ENCODE measurements at places on chromosomes 2 and 18.

DNA sequence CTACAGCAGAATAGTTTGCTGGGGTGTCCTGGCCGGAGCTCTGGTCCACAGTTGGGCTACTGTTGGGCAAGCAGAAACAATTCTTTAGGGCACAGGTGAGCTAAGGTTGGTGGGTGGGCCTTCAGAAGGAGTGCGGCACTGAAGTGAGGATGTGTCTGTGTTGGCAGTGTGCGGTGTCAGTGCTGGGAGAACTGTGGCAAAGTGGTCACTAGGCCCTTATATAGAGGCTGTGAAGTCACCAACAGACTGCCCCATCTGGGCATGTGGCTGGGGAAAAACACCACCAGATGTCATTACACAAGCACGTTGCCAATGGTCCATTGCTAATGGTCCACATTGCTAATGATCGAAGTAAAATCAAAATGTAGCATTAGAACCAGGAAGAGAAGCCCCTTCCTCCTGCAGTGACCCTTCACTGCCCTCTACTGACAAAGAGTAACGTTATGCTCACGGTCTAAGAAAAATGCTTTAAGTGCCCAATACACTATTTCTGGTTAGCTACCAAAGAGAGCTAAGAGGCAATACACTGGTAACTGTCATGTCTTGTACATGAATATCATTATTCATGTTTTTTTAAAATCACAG is 21.3 kb downstream of the SCN1A start:
- DNase-seq, result no peak

DNA sequence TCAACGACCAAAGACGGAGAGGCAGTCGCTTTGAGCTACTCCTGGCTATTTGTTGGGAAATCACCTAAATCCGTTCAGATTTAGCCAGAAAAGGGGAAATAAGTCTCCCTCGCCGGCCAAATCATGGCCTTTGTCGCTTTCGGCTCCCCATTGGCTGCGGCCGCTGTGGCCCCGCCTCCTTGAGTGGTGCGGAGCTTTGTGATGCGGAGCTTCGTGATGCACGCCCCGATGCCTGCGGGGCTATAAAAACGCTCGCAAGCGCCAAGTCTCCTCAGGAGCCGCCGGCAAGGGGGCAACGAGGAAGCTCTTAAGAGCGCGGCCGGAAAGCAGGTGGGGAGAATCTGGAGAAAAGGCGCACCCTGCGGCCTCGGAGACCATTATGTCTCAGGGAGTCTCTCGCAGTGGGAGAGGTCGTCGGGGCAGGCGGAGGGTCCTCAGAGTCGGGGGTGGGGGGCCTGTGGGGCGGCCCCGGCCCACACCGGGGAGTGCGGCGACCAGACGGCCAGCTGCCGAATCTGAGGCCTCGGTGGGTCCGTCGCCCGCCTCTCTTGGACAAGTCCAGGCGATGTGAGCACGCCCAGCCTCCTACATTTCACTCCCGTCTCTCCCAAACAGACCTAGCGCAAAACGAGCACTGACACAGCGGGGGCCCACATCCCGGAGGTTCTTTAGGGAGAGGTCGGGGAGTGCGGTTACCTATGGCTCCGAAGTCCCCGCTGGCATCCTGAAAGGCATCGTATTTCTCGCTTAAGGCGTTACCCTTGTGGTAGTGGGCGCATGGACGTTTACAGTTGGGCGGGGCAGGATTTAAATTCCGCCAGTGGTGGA is at the start of gene CABYR:
Gene CABYR (plus strand): TSS at position 274 of the 828 bp plus-strand sequence. CDS start 4,053 bp downstream, outside the sequence.
- DNase-seq, result peak; percentile 91

GRCh38 chr2:125424266-125424785 is 1231.6 kb upstream of the GYPC start:
- DNase-seq, result no peak

DNA sequence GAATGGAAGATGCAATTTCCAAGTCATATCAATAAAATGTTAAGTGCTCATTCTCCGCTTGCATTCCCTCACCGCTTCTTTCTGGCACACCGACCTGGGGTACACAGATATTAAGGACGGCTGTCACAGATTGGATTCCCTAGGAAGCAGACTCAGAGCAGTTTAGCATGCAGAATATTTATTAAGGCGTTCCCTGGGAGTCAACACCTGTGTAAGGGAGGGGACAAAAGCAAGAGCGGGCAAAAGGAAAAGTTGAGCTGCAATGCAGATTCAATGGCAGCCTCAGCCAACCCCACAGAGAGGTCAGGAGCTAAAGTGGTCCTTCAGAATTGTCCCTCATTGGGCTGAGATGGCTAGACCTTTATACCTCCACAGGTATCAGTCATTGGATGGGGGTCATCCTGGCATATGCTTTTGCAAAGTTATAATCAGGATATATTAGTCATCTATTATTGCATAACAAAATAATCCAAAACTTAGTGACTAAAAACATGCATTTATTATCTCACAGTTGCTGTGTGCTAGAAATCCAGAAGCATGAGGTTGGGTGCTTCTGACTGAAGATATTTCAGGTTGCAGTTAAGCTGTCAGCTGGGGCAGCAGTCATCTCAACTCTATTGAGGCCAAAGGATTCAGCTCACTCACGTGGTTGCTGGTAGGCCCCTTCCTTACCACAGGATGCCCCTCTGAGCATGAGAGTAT is 27.0 kb upstream of the INO80D start:
- DNase-seq, result no peak

DNA sequence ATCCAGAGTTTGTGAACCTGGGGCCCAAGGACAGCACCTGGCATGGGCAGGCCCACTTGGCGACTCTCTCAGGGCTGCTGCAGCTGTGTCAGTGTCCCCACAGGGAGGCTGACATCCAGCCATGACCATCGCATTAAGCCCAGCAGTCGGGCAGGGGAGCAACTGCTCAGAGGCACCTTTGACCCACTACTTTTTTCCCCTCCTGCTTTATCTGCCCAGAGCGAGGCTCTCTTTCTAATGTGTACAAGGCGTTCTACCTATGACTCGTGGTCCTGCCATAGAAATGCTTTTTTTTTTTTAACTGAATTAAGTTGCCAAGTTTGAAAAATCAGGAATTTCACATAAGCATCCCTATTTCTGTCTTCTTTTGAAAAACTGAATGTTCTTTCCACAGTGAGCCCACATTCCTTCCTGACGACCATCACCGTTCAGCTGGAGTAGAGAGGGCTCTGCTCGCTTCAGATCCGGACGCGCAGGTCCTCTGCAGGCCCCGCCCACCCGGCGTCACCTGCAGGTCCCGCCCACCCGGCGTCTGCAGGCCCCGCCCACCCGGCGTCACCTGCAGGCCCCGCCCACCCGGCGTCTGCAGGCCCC is 403 bp upstream of the CLUL1 start:
- no peak for DNase-seq

DNA sequence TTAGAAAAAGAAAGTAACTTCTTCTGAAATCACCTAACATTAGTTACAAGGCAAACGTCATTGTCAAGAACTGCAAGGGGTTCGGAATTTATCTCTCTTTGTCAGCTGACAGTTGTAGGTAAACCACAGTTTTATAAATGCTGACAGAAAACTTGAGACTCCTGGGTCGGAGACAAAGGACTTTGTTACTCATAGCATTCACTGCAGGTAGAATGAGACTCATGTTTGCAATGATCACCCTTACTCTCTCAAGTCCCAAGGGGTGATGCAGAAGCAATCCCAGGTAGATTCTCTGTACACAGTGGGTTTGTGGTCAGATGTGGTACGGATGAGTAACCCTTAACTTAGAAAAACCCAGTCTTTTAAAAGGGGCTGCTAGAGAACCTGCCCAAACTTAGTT is 757.8 kb downstream of the TRIB2 start:
- DNase-seq, result no peak

All from fibroblast of skin of scalp (primary cell).